ENCODE measurements at places on chromosomes 12 and 14.
A peak's percentile ranks its signal among the peaks of the same experiment; 100 is the strongest.

DNA sequence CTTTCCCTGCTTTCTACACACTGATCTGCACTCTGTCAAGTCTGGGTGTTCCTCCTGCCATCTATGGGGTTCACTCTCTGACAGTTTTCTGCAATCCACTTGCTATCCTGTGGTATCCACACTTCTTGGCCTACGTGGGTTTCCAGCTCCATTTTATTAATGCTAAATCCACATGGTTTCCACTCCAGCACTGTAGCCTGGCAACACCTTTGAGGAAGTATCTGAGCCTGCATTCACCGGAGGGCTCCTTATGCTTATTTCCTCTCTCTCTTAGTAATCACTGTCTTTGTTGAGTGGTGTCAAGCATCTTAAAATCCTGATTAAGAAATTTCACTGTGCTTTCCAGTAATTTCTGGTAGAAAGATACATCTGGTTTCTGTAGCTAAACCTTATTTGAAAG is 703.7 kb downstream of the TMEM121 start:
- no peak for DNase-seq

GRCh38 chr12:19778797-19779196 is 339.5 kb downstream of the AEBP2 start:
- DNase-seq, result no peak

DNA sequence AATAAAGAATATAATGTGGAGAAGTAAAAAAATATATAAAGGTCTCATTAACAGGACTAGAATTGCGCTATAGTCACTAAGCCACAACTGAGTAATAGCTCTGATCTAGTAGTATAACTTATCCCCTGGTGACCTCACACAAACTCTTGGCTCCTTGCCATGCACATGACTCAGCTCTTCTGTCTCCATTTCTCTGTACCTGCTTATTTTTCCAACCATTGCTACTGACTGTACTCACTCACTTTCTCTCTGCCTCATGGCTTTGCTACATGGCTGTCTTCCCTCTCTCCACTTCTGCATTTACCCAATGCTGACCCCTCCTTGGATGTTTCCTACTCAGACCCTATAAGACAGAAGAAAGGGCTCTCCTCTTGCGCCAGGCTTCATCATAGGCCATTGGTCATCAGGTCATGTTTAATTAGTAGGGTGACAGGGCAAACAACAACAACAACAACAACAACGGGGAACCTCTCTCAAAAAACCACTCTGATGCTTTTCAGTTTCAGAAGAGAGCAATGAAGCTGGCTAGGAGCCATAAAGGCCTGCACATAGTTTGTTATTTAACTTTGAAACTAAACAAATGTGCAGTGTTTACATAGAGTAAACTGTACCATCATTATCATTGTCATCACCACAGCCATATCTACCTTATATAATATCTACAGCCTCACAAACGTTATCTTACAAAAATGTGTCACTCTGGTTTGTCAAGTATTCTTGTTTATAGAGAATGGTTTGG is 25.6 kb upstream of the KRAS start:
- DNase-seq, result peak; percentile 58

GRCh38 chr14:31934767-31935266 is 142.3 kb upstream of the ARHGAP5 start:
- DNase-seq, result no peak

- DNase-seq, result no peak
Observed at GRCh38 chr14:104635717-104636116, 31.1 kb upstream of the TMEM179 start.

GRCh38 chr12:49794021-49794420 is 34.2 kb downstream of the NCKAP5L start:
- no peak for DNase-seq

DNA sequence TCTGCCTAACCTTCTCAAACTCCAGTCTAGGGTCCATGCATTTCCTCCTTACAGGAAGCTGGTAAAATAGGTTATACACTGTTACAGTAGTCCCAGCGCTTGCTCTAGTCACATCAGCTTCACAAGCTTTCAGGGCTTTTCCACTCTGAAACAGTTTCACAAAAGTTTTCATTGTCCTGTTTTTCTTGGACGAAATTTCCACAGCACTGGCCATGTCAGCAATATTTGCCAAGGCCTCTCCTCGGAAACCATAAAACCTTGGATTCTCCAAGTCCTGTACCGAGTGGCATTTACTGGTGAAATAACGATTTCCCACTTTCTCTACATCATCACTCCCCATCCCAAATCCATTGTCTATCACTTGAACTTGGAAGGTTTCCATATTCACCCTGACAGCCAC is 2.1 kb downstream of the MLH3 start:
- no peak for DNase-seq

GRCh38 chr14:23399591-23399990 is 8.5 kb downstream of the MYH6 start:
- DNase-seq, result no peak

DNA sequence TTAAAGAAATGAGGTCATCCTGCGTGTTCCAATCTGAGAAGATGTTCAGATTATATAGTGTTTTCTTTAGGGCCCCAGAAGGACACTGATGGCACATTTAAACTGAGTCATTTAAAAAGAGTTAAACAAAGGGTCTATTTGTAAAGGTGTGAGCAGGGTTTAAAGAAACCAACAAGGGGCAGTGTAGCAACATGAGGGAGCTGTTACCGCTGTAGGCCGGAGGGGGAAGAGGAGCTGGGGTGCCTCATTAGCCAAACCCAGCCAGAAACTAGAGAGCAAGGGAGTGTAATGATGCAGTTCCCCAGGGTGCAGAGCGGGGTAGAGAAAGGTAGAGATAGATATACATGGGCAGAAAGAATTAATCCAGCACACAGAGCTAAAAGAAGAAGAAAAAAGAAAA is 160.4 kb downstream of the TBX5 start:
- no peak for DNase-seq

DNA sequence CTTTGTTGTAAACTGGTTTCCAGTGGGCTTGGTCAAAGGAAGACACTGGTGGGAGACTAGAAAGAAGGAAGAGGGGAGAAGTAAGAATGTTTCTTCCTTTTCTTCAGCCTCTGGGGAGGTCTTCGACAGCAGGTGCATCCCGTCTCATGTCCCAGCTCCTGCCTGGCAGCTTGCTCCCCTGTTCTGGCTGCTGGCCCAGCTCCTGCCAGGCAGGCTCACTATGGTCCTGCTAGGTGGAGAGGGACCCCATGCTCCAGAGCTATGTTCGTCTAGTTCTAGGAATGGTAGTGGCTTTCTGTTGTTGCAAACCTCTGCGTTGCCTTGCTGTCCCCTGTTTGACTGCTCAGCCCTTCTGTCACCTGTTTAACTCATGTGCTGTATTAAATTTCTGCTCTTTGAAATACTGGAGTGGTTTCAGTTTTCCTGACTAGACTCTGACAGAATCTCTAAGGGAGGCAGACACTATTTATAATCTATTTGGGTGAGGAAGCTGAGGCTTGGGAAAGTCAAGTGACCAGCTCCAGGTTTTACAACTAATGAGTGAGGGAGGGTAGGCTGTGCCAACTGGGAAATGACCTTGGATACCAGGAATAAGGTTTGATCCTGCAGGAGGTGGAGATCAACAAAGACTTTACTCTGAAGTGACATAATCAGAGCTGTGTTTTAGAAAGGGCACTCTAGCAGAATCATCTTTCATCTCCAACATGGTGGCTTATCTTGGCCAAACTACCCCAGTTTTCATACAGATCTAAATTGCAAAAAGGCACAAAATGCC is 94.7 kb upstream of the DDHD1 start:
- DNase-seq, result no peak

GRCh38 chr14:53620890-53621289 is 335.7 kb downstream of the BMP4 start:
- no peak for DNase-seq

DNA sequence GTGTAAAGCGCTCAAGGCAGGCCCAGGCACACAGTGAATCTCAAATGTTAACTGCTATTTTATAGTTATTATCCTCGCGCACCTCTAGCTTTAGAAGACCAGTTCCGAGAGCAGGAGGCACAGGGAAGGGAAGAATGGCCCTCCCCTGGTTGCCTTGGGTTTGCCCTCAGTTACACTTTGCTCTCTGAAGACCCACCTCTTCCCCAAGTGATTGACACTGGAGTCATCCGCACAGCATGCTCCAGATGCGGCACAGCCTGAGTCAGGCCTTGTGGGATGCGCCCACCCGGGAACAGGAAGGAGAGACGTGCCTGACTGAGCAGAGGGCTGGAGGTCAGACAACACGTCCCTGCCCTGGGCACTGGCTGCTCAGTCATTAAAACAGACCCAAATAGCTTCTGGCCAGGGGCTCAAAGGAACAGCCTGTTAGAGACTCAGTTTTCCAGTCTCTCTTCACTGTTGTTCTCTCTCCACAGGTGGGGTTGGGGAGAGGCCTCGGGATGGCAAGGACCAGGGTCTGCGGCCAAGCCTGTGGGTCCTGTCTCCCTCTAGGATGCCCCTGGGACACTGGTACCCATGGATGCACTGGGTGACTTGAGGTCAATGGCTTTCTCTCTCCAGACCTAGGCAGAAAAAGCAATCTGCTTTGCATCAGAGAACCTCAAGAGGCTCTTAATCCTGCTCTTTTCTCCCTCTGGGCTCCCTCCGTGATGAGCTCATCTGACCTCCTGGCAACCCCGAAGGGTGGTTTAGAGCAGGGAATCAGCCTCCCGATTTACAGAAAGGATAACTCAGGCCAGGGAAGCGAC is 13.6 kb upstream of the MLXIP start:
- no peak for DNase-seq

- DNase-seq, result no peak
Observed at GRCh38 chr14:72775923-72776554, 117.9 kb downstream of the DPF3 start.

- DNase-seq, result no peak
Observed at GRCh38 chr14:53872681-53873089, 83.9 kb downstream of the BMP4 start.

DNA sequence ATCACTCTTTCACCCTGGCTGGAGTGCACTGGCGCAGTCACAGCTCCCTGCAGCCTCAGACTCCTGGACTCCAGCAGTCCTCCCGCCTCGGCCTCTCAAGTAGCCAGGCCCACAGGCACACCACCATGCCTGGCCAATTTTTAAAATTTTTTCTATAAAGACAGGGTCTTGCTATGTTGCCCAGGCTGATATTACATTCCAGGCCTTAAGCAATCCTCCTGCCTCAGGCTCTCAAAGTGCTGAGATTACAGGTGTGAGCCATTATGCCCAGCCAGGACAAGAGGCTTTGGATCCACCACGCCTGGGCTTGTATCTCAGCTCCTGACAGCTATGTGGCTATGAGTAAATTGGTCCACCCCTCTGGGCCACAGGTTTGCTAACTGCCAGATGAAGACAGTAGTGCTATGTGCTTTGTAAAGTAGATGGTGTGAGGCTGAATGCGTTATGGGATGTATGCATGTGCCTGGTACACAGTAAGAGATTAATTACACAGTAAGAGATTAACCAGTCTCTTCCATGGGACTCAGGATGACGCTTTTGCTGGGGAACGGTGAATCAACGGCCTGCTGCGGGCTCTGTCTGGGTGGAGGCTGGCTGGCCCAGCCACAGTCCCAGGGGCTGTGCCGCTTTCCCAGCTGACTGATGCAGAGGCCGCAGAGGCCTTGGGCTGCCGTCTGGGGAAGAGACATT is 53.3 kb upstream of the NCOR2 start:
- DNase-seq, result no peak

DNA sequence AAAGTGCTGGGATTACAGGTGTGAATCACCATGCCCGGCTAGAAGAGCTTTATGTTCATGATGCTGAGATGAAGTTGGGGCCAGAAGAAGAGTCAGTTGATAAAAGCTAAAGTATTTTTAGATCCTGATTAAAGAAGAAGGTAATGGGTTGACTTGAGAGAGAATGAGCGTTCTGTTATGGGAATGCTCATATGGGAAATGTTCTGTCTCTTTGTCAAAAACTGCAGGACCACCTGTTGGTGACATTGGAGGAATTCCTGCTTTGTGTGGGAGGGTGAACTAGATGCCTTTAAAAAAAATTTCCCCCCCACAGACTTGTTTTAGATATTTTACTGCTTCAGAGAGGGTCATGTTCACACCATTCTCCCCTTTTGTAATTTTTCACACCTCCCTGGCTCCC is 6.7 kb downstream of the WDR20 start:
- no peak for DNase-seq

DNA sequence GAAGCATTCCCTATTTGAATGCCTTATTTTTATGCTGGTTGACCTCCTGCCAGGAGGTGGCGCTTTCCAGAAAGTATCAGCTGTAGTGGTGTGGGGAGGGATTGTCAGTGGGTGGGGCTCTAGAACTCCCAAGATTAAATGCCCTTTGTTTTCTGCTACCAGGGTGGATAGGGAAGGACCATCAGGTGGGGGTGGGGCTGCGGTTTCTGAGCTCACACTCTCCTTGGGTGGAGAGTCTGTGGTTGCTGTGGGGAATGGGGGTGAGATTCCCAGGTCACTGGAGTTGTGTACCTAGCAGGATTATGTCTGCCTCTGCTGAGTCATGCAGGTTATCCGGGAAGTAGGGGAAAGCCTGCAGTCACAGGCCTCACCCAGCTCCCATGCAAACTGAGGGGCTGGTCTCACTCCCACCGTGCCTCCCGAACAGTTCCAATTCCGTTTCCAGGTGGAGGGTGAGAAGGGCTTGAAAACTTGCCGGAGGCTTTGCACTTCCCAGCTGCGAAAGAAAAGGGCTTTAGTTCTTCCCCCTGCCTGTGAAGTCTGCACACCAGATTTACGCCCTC is 68.3 kb downstream of the ALG10B start:
- no peak for DNase-seq

- no peak for DNase-seq
Observed at GRCh38 chr12:44889162-44889561, 13.0 kb upstream of the NELL2 start.

DNA sequence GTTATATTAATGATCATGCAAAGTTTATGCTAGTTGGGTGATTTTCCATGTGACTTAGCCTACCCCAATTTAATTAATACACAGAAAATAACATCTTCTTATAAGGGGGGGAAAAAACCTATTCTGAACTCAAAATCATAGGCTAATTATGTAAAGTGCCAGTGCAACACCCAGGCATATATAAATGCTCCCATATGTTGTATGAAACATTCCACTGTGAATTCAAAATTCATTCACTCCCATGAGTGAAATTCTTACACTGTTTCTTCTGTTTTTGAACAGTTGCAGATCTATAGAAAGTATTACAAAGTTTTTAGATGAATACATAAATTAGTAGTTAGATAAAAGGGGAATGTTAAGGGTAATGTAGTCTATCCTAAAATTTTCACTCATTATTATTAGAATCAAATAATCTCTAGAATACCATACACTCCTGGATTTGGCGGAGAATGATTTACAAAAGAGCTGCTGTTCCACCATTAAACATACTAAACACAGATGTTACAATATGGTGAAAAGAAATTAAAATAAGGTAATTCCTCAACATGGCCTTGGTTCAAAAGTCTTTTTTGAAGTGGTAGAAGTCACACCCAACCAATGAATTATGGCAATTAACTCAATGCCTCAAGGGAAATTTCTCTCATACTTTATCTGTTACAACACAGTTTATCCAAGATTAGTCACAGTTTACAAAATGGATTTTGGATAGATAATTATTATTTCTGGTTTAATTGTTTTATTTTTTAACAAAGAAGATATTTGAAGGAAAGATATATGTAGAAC is 454.1 kb upstream of the FLRT2 start:
- no peak for DNase-seq

- no peak for DNase-seq
Observed at GRCh38 chr12:7879246-7879645, 6.5 kb upstream of the SLC2A14 start.

All from activated CD4-positive, alpha-beta T cell treated with anti-CD3 and anti-CD28 coated beads, Interleukin-2, amount 50 U/mL, for 4 hours (primary cell).